Stimulated activated CD8-positive, alpha-beta memory T cell treated with anti-CD3 and anti-CD28 coated beads, Interleukin-2, amount 100 ng/mL, for 48 hours (primary cell): ENCODE measurements at places on chromosomes 4 and X.

GRCh38 chrX:95156566-95156965 lies 1482.6 kb downstream of the FAM133A start:
- no peak for DNase-seq

DNA sequence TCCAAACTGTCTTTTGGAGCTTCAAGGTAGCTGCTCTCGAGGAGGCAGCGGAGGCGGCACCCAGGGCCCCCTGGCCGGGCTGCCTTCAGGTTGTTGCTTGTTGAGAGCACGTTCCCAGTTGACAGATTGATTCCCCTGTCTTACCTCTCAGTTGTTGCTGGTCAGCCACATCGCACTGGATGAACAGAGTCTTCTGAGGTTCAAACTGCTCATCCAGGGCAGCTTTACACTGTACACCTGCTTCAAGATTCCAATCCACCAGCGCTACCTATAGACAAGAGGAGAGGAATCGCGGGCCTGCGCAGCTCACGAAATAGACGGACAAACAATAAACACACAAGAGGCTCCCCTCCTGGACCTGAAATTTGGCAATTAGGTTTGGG lies 497 bp downstream of the HPGD start:
- DNase-seq, result no peak

DNA sequence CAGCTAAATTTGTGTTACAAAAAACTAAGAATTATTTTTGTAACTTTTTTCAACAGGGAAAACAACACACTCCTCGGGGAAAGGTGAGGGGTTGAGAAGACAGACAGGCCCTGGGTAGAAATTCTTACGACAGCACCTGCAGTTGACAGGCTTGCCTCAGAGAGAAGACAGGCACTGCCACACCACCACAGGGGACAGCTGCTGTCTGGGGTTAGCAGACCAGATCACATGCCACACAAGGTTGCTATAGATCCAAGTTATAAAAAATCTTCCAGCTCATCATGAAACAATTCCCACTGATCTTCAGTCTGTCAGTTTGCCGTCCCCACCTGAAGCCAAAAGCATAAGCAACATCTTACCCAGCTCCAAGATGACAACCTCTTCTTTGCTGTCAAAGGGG lies 143.2 kb upstream of the ZCCHC13 start:
- DNase-seq, result no peak

- DNase-seq, result no peak
These were observed 247.9 kb downstream of the ADAM29 start for GRCh38 chr4:175166020-175166419.

DNA sequence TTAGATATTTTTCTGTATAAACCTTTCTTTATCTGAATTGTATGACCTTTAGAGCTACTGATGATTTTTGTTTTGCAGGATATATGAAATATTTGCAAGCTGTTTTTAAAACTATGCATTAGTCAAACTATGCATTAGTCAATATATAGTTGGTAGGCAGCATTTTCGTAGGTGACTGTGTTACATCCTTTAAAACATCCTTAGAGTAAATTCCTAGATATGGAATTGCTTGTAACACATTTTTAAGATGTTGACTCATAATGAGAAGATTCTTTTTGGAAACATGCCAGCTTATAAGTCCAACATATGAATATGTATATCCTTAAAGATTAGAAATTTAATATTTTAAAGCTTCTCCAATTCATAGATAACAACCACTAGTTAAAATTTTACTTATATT lies 1768.5 kb downstream of the PCDH7 start:
- DNase-seq, result no peak

- DNase-seq, result no peak
These were observed 147.9 kb downstream of the LRBA start for GRCh38 chr4:150867148-150867547.

DNA sequence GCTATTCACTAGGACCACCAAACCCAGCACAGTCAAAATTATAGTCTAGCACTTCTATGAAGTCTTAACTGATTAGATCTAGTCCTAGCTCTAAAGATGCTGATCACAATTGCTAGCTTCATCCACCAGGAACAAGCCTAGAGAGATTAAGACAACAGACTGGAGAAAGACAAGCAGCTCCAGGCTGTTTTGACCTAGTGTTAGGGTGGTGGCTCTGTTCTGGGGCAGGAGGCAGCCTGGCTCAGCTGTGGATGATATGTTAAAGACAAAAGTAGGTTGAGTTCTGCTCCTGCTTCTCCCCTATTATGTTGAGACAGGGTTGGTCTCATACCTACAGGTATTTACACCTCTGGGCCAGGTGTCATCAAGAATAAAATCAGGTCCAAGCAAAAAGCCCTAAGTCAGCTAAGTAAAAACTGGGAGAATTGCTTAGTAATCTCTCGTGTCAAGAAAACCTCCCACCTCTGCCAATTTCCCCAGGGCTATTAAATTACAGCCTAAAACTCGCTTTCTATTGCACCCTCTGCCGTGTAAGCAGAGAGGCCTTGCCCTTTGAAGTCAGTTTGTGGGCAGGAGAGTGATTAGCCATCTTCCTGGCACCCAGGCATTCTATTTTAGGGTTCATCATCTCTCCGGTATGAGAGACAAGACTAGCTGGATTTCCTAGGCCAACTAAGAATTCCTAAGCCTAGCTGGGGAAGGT lies 39.9 kb downstream of the RAB40AL start:
- no peak for DNase-seq

GRCh38 chr4:141668200-141668910 lies 32.0 kb downstream of the IL15 start:
- no peak for DNase-seq

DNA sequence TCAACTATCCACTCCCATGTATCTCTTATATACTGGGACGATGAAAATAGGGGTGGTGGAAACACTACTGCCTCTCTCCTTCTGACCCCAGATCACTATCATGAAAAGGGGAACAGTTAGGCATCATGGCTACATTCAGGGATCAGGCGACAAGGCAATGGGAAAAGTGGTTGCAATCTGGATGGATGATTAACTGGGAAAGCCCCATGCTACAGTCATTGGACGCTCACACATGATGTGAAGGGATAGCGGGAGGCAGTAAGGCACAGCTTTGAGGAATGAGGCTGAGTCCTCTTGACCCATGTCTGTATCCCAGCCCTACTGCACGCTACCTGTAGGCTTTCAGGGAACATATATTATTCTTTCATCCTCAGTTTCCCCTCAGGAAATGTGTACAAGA lies 10.2 kb downstream of the GASK1B start:
- DNase-seq, result no peak

DNA sequence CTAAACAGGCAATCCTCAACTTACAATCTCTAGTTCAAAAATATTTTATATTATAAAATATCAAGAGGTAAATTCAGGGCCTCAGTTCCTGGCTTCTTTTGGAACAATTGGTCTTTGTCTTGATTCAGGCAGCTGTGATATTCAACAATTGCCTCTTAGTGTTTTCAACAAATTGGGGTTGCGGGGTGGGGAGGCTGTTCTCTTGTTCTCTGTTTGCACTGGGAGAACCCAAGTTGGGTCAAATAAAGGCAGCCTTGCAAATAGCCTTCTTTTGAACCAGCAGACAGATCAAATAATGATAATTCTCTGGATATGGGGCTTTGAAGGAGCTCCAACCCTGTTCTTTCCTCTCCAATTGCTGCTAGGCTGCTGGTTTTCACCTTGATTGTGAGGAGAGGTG lies 142.5 kb downstream of the COL4A5 start:
- no peak for DNase-seq

DNA sequence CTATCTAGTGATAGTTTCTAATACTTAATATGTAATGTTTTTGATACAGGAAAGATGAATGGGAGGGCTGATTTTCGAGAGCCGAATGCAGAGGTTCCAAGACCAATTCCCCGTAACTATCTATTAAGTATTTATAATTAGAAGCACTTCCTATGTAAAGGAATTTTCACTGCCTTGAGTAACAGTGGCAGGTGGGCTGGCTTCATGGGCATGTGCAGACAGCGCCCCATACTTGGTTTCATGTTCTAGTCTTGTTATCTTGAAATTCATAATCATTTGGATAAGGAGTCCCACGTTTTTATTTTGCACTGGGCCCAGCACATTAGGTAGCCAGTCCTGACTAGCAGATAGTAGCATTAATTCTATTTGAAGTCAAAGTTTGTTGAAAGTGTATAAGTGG lies 1.7 kb downstream of the OCIAD1 start:
- no peak for DNase-seq

- DNase-seq, result no peak
These were observed 142.2 kb downstream of the HS3ST1 start for GRCh38 chr4:11286533-11286932.

- no peak for DNase-seq
These were observed 833.6 kb upstream of the AGA start for GRCh38 chr4:178275671-178276360.

DNA sequence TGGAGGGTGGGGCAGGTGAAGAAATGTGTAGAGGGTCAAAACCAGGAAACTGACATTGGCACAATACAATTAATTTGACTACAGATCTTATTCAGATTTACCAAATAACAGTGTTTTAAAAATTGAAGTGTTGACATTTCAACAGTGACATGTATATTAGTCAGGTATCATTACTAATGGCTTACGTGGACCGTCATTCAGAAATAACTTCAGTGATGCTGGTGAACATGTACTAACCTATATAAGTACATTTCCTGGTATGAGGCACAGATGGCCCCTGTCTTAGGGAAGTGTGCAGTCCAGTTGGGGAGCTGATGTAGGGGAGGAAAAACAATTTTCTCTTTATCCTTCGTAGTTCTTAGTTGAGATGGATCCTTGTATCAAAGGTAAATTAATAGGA lies 22.3 kb upstream of the MAOA start:
- no peak for DNase-seq

DNA sequence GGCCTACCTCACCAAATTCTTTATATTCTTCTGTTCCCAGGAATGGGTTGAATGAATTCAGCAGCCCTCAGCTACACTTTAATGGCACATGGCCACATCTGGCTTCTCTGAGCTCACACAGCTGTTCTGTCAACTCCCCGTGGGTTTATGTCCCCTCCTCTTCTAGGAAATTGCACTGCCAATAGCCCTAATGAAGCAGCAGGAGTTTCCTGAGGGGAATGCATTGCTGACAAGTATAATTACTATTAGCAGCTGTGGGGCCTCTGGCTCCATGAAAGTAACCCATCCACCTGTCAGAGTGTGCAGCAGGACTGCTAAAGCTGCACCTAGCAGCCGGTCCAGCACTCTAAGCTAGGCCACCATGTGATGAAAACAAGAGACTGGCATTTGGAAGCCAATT lies 50.3 kb downstream of the FTHL17 start:
- DNase-seq, result no peak

- DNase-seq, result no peak
These were observed 91.0 kb downstream of the ARHGAP24 start for GRCh38 chr4:85565761-85566480.

DNA sequence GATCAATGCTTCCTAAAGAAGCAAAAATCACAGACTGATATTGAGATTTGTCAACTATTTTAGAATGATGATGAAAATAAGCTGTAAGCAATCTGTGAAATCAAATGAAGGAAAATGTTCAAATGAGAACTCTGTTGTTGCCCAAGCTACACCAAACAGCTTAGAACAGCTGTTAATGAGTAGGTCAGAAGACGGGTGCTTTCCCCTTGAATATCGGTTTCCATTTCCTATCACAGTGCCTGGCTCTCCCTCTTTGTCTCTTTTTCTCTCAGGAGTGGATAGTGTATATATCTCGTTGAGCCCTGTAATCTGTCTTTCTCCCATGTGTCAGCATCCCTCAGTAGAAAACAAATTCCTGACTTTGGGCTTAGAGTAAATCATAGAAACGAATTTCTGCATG lies 1592.9 kb upstream of the TENM3 start:
- DNase-seq, result no peak

GRCh38 chrX:154990496-154990895 lies 32.0 kb downstream of the F8 start:
- DNase-seq, result no peak

DNA sequence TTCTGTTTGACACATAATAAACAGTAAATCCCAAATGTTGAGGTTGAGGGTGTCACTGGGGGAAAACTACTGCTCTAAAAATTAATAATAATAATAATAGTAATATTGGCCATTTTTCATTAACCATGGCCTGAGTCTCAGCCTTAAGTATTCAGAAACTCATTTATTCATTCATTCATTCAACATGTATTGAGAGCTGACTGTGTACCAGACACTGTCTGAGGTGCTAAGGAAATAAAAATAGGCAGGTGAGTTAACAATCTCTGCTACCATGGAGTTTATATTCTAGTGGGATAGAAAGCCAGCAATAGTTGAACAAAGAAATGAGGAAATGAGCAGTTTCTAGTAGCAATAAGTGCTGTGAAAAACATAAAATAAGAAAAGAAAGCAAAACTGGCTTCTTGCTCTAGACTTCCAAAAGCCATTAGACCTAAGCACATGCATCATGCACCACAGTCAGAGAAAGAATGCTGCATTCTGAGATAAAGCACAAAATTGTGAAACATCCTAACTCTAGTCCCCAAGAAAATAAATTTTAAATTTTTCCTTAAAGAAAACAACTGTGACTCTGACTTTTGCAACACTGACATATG lies 278.7 kb downstream of the RCHY1 start:
- no peak for DNase-seq

DNA sequence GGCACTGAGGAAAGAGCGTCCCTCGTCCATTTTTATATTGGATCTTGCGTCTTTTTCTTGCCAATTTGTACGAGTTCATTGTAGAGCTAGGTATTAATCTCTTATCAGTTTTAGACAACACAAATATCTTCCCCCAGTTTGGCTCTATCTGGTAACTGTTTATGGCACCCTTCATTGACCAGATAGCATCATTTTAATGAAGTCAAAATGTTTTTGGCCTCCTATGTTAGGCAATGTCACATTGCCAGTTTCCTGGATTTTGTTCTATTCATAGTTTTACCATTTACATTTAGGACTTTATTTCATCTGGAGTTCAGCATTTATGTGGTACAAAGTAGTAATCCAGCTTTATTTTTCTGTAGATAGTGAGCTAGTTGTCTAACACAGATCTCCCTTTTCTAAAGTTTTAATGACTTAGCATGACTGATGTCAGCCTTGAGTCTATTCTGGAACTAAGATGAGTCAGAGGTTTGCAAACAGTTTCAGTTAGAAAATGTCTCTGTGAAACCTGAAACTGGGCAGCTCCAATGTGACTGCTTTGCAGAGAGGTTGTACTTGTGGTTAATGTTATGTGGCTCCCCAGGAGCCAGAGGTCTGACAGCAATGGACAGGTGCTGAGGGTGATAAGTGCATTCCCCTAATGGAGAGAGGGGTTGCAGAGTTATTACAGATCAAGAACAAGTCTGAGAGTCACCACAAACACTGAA lies 5.3 kb upstream of the STBD1 start:
- DNase-seq, result no peak

- DNase-seq, result no peak
These were observed 15.7 kb upstream of the MSX1 start for GRCh38 chr4:4843635-4844291.

DNA sequence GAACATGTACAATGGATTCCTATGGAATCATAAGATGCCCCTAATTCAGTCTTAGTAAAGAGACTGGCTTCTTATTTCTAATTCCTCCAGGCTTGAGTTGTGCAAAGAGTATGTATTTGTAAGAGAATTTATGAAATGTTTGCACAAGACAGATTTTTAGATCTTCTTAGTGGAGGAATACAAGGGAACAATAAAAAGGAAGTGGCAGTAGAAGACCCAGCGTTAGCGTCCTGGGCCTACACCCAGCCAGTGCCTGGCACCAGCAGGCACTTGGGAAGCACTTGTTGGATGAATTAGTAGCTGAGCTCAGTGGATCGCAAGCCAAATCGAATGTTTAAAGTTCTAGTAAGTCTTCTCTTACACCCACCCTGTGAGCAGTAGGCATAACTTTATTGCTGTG lies 157.4 kb downstream of the PTTG2 start:
- no peak for DNase-seq
